ENCODE measurements at places on chromosomes 3 and 15.

GRCh38 chr3:81601707-81602305, 159.6 kb downstream of the GBE1 start:
- no peak for DNase-seq

DNA sequence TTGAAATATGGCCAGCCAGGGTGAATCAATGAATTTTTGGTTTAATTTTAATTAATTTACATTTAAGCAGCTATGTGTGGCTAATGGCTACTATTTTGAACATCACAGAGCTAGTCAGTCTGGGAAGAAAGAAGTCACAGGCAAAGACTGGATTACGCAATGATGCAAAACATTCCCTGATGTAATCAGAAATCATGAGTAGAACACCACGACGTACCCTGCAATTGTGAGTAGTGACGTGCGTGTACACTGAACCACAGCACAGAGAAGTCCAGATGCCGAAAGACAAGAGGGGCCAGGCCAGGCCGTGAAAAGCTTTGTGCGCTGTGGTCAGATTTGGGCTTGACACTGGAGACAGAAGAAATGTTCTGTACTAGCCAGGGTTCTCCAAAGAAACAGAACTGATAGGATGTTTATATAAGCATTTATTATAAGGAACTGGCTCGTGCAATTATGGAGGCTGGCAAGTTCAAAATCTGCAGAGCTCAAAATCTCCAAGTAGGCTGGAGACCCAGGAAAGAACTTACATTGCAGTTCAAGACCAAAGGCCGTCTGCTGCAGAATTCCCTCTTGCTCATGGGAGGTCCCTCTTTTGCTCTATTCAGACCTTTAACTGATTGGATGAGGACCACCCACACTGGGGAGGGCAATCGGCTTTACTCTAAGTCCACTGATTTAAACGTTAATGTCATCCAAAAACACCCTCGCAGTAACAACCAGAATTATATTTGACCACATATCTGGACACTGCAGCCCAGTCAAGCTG, 44.6 kb downstream of the SH3BP5 start:
- DNase-seq, result no peak

DNA sequence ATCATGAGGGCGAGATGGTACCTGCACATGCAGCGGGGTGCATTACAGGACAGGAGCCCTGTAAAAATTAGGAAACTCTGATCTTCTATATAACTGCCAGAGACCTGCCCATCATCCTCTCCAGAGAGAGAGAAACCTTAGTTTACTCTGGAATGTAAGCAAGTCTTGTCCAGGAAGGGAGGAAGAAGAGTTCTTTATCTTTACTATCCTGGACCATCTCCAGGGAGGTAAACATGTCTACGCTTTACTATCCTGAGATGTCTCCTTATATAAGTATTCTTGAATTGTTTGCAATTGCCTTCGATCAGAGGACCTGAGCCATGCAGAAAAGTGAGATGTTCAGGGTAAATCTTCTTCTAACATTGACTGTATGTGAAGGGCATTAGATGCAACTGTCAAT, 12.7 kb upstream of the HACD2 start:
- DNase-seq, result no peak

DNA sequence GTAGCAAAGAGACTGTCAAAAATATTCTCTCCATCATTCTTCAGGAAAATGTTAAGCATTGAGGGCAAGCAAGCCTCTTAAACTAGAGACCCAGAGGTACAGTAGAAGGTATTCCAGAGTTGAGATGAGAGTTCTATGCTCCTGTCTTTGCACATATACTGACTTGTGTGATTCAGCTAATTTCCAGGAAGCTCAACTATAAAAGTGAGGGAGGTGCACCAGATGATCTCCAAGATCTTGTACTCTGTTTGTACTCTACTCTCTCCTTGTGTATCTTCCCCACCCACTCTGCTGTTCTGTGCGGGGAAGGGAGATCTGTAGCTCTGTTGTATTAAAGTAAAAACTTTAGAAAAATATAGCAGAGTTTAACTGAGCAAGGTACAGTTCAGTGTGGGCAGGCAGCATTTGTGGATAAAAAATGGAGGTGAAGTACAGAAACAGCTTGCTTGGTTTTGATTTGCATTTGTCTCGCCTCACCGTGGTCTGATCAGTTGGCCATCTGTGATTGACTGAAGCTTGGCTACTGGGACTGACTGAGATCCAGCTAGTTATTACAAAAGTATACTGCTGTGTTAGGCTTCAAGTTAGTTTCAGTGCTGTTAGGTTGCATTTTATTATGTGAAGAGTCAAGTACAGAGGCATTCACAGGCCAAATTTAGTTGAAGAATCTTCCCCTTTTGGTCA, 463.1 kb upstream of the GOLIM4 start:
- no peak for DNase-seq

GRCh38 chr15:45133561-45133920, 3.7 kb downstream of the DUOX1 start:
- DNase-seq, result no peak

- no peak for DNase-seq
Measured at GRCh38 chr15:56017920-56018319, 24.5 kb upstream of the NEDD4 start.

GRCh38 chr3:13052191-13052820, 20.9 kb downstream of the IQSEC1 start:
- DNase-seq, result no peak

GRCh38 chr15:70902107-70902506, 9.5 kb downstream of the LRRC49 start:
- no peak for DNase-seq

GRCh38 chr3:167397826-167398225, 17.7 kb upstream of the ZBBX start:
- no peak for DNase-seq

DNA sequence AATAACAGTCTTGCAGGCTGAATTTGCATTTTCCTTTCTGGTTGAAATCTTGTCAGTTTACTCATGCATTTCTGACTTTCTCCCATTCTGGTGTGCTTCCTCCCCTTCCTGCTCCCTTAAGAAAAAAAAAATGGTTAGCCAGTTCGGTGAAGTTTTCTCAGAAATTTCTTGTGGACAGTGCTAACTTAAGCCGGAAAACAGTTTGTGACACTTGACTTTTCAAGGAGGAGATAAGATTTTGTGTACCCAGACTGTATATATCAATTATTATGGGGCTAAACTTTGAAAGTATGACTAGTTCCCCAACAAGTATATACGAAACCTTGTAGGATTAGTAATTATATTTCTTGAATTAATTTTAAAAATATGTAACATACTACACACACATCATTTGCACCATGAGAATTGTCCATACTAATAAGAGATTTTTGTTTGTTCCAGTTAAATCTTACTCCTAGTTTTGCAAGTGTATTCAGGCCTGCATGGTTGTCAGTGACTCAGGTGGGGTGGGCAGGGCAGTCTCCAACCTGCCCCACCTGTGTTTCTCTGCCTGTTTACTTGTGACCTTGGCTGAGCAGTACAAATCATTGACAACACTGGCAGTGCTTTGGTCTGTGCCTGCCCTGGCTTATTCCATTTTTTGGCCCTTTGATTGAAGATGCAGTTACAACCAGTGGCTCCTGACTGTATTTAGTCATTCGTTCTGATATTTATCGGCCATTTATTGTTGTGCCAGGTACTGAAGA, 19.1 kb downstream of the UBE2E1 start:
- DNase-seq, result no peak

GRCh38 chr3:121995161-121996137, 26.6 kb downstream of the ILDR1 start:
- peak; percentile 54 for DNase-seq

DNA sequence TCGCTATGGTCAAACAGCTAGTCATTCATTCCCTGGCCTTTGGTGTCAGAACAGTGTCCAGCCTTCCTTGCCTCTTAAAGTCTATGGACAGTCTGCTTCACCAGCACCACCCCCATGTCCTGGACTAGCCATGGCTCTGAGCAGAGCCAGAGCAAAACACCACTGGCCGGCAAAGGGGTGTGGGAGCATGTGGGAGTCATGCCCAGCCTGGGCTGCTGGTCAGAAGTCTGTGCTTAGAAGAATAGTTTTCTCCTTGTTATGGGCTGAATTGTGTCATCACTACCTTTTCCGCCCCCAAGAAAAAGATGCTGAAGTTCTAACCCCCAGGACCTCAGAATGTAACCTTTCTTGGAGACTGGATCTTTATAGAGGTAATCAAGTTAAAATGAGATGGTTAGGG, 132.9 kb upstream of the LPP start:
- no peak for DNase-seq

DNA sequence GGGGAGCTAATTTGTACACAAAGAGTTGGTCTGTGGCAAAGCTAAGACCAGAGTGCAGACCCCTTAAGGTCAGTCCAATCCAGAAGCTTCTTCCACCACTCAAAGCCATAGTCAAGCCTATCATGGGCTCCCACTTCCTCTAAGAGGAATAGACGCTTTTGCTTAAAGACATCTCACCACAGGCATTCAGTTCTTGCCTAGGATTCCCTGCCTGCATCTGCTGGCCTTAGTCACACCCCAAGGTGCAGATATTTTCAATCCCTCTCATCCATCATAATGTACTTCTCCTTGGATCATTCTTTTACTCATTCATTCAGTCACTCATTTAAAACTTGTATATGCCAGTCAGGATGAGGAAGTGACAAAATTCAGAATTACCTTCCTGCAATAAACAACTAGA, 179.6 kb upstream of the STT3B start:
- DNase-seq, result no peak

GRCh38 chr3:175798326-175798725, 939.2 kb downstream of the NAALADL2 start:
- DNase-seq, result no peak

GRCh38 chr15:69436951-69437350, 15.7 kb upstream of the RPLP1 start:
- DNase-seq, result no peak

GRCh38 chr3:20055020-20055775, 15.0 kb downstream of the KAT2B start:
- no peak for DNase-seq

DNA sequence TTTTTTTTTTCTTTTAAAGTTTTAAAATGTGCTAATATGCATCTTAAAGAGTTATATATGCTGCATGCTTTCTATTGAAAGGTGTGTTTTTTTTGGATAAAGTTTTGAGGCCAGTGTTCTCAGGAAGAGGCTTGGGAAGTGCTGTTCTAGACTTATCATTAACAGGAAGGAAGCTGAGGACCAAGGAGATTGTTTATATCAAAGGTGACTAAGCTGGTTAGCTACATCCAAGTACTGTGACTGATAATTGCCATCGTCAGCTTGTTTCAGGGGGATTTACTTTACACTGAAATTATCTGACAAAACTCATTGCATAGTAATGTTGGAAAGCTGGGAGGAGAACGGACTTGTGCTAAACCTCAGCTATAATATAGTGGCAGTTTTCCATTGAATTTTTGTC, 36.3 kb upstream of the UTS2B start:
- DNase-seq, result no peak

DNA sequence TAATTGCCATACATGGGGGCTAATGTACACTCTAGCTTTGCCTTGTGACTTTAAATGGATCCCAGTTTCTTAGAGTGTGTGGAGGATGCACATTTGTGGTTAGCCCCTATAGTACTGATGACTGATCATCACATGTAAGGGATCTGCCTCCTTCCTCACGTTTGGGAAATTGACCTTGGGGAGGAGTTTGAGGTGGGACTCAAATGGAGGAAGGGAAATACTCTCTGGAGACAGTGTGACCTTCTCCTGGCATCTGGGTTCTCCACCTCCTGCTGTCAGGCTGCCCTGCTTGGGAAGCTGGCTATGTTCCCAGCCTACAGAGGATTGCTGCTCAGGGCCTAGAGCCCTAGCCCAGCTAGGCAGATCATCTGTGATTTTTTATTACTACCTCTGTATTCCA, 48.7 kb downstream of the PPM1L start:
- DNase-seq, result no peak

DNA sequence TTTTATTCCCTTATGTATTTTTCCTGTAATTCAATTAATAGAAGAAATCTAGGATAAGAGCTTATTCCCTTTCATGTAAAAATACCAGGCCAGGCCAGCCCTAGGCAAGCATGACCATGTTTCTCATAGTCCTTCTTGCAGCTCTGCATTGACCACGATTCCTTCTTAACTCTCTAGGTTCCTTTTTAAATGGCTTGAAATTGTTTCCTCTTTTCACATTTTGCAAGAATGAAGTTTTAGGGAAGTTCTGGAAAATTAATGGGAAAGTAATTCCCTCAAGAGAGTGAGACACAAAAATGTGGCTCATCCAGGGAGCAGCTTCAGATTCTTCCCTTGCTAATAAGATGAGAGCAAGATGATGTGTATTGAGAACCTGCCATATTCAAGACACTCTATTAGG, 116.5 kb upstream of the FGF7 start:
- DNase-seq, result no peak

DNA sequence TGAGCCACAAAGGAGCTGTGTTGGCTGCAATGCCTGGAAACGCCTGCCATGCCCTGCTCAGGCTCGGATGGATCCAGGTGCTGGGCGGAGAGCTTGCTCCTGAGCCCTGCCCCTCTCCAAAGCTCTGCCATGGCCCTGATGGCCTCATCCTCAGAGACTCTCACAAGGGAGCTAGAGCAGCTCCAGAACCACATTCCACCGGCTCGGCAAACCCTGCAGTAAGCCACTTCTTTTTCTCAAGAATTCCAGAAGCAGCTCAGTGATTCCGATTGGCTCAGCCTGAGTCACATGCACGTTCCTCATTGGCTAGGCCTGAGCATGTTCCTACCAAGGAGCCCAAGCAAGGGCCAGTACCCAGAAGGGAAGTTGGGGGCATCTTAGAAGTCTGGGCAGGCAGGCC, 24.8 kb downstream of the TPRA1 start:
- DNase-seq, result no peak

DNA sequence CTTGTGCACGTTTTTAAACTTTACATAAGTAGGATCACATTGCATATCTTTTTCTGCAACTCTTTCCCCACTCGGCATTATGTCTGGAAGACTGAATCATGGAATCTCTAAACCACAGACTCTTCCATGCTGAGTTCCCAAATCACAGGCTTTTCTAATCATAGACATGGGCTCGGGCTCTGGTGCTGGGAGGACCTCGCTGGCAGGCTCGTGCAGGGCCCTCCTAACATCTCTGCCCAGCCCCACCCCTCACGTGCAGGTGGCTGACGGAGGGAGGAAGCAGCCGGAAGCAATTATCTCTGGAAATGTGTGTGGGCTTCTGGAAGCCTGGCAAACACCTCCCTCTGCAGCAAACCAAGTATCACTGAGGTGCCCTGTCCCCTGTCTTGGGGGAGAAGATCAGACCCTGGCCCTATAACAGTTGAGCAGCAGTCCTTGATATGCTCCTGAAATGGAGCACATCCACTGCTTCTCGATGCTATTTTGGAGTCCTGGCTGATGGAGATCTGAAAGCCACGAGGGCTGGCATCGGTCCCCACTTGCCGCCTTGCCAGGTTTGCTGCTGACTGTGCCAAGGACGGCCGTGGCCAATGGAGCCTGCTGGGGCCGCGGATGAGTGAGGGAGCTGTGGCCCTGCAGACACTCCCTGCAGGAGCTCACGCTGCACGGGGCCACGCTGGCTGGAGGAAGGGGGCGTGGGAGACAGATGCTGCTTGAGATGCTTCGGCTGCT, 4.4 kb upstream of the IQSEC1 start:
- peak; percentile 68 for DNase-seq

DNA sequence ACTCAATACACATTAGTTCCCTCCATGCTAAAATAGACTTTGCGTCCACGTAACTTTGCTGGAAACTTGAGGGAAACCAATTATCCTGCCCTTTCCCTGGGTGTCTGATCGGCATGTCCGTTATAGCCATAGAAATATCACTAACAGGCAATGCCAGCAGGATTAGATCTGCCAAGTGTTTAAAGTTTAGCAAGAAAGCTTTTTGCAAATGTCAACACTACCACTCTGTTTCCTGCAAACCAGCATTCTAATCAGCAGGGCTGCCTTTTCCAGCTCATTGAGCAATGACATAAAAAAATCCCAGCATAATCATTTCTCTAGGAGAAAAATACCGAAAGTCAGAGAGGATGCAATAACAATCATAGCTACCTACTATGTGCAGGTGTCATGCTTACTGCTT, 60.9 kb downstream of the NOX5 start:
- no peak for DNase-seq
